ENCODE measurements at places on chromosomes 16 and 17.

DNA sequence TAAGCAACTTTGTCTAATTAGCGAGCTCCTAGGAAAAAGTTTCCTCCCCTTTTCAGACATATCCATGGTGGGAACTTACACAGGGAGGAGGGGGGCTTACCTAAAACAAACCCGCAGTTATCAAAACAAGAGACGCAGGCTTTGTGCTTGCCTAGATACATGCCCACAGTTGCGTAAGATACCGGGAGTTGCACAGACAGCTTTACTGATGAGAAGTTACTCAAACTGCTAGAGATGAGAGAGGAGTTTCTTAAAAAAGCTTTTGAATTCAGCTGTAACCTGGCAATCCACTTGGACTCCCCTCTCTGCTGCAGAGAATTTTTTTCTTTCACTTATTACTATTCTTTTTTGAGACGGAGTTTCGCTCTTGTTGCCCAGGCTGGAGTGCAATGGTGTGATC lies 6.8 kb upstream of the ZP2 start:
- no peak for DNase-seq

DNA sequence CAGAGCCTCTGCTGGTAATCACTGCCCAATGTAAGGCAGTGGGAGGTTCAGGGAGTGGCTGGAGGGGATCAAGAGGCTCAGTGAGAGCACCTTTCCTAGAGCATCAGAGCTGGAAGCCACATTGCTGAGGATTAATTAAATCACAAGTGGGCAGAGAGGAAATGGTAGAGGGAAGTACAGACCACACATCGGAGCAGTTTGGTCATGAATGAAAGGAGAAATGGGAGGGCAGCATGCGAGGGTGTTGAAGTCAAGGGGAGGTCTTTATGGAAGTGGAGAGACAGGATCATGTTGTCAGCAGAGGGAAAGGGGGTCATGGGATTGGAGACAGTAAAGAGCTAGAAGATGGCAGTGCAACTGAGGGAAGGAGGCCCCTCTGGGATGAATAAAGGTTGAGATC lies 2.3 kb downstream of the CCL17 start:
- no peak for DNase-seq

DNA sequence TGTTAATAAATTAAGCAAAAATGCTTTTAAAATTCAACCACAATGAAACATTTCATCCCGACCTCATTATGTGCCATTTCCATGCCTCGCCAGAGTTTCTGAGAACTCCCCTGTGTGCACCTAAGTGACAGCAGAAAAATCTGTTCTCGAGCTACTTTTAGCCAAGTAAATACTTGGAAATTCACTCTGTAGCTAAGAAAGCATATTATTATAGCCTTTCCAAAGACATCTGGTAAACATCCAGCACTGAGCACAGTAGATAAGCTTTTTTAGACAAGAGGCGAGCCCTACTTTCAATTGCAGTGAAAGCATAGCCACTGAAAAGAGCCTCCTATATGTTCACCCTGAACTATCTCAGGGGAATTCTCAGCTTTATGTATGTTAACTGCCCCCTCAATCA lies 242.8 kb upstream of the PSMD7 start:
- no peak for DNase-seq

DNA sequence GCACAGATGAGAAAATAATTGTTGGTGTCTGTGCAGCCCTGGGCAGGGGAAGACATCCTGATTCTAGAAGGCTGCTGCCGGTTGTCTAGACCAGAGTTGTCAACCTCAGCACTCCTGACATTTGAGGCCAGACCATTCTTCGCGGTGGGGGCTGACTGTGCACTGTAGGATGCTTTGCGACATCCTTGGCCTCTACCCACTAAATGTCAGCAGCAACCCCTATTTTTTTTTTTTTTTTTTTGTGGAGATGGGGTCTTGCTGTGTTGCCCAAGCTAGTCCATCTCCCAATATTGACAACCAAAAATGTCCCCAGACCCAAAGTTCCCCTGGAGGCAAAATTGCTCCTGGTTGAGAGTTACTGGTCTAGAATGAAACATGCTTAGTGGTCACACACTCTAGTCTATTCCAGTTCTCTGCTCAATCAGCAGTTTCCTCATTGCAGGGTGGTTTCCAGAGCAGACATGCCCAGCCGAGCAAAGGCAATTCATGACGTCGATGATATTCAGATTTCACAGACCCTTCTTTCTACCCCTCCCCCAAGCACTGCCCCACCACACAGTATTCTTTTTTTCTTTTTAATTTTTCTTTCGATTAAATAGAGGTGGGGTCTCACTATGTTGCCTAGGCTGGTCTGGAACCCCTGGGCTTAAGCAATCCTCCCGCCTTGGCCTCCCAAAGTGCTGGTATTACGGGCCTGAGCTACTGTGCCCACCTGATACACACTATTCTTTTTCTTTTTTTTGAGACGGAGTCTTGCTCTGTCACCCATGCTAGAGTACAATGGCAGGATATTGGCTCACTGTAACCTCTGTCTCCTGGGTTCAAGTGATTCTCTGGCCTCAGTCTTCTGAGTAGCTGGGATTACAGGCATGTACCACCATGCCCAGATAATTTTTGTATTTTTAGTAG lies 9.0 kb downstream of the C17orf99 start:
- DNase-seq, result no peak

GRCh38 chr16:8958344-8959167 lies 5.2 kb downstream of the USP7 start:
- DNase-seq, result no peak

- DNase-seq, result peak; percentile 50
These were observed 21.5 kb downstream of the RPH3AL start for GRCh38 chr17:330993-331701.

- DNase-seq, result no peak
These were observed 178.8 kb downstream of the SOX9 start for GRCh38 chr17:72299592-72299991.

GRCh38 chr16:17552351-17552750 lies 81.6 kb upstream of the XYLT1 start:
- DNase-seq, result no peak

GRCh38 chr17:28720247-28720996 lies 637 bp downstream of the RPL23A start:
- no peak for DNase-seq

- no peak for DNase-seq
These were observed 8.8 kb downstream of the PRSS22 start for GRCh38 chr16:2848933-2849725.

GRCh38 chr17:7496470-7497183 lies 12.5 kb downstream of the POLR2A start:
- no peak for DNase-seq

- DNase-seq, result no peak
These were observed 7.8 kb upstream of the SLC46A1 start for GRCh38 chr17:28413804-28414203.

- DNase-seq, result no peak
These were observed 145.6 kb downstream of the TMEM132E start for GRCh38 chr17:34725008-34725407.

GRCh38 chr16:57341062-57341440 lies 17.5 kb upstream of the CCL22 start:
- no peak for DNase-seq

GRCh38 chr16:55055262-55055661 lies 124.6 kb downstream of the IRX5 start:
- no peak for DNase-seq

GRCh38 chr17:17387017-17387497 lies 83.9 kb downstream of the NT5M start:
- DNase-seq, result no peak

GRCh38 chr17:19703106-19703827 lies 13.1 kb downstream of the SLC47A2 start:
- DNase-seq, result no peak

DNA sequence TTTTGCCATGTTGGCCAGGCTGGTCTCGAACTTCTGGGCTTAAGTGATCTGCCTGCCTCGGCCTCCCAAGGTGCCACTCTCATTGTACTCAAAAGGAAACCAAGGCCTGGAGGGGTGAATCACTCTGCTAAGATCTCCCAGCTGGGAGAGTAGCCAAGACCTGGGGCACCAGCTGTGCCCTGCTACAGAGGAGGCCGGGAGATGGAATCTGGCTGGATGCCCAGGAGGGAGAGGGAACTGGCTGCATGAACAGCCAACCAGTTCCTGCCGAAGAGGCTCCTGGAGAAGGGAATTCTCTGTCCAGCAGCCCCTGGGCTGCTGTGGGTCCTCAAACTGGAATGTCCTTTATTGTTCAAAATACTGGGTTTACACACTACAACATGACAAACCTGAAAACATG lies 238.7 kb upstream of the CIBAR2 start:
- DNase-seq, result peak; percentile 81

GRCh38 chr16:73163238-73163815 lies 115.4 kb upstream of the ZFHX3 start:
- no peak for DNase-seq

- no peak for DNase-seq
These were observed 86.1 kb downstream of the KANSL1 start for GRCh38 chr17:46106966-46107644.

DNA sequence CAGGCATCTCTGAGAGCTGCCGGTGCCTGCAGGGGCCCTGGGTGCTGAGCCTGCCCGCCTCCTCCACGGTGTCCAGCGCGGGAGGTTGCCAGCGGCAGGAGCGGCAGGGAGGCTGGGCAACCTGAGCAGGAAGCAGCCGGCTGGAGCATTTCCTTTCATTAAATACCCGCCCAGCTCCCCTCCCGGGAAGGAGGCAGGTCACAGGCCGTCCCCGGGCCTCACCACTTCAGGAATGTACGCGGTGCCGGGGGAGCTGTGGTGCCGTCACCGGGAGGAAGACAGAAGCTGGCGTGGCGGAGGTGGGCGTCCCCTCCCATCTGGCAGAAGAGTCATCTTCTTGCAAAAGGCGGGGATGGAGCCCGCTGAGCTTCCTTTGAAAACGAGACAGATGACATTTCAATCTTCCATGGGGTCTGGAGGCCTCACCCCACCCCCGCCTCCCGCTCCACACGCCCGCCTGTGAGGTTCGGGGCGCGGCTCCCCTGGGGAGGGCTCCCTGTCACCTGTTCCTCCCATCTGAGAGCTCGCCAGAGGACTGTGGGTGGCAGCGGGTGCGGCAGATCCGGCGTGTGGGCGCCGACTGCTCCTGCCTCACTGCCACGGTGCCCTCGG lies 16.0 kb downstream of the SOX8 start:
- no peak for DNase-seq

GRCh38 chr16:55147396-55147795 lies 176.6 kb upstream of the IRX6 start:
- no peak for DNase-seq

GRCh38 chr16:48879223-48880122 lies 269.5 kb upstream of the N4BP1 start:
- no peak for DNase-seq

DNA sequence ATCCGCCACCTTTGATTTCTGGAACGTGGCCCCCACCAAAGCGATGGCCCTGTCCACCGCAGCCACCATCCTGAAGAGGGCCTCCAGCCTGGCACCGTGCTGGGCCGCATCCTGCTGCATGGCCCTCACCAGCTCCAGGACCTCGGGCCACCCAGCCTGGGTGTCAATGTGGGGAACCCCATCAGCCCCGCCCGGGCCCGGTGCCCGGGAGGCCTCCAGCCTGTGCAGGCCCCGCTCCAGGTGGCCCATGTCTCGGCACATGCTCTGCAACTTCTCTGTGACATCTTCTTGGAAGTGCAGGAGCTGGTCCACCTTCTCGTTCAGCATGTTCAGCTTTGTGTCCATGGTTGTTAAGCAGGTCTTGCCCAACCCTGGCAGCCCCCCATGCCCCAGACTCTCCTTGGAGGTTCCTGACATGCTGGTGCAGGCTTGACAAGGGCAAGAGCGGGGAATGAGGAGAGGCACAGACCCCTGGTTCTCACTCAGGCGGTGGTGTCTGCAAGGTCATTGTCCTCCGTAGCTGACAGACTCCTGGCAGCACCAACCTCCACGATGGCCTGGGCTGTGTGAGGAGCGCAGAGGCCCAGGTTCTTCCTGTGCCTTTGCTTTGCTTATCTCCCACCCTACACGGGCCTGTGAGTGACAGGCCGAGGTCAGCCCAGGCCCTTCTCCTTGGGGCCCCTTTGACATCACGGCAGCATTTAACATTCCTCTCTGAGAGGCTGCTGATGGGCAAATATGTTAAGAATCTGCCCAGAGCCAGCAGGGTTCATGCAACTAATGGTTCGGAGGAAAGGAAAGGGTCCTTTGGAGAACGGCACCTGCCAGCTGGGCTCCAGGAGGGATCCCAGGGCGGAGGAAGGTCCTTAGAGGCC lies at the start of gene MYLK3:
MYLK3 (minus strand) TSS at position 568 of the 875 bp plus-strand sequence; CDS start at position 417, 151 bp downstream.
- no peak for DNase-seq

- DNase-seq, result no peak
These were observed 394 bp upstream of the CPD start for GRCh38 chr17:30378241-30378824.

DNA sequence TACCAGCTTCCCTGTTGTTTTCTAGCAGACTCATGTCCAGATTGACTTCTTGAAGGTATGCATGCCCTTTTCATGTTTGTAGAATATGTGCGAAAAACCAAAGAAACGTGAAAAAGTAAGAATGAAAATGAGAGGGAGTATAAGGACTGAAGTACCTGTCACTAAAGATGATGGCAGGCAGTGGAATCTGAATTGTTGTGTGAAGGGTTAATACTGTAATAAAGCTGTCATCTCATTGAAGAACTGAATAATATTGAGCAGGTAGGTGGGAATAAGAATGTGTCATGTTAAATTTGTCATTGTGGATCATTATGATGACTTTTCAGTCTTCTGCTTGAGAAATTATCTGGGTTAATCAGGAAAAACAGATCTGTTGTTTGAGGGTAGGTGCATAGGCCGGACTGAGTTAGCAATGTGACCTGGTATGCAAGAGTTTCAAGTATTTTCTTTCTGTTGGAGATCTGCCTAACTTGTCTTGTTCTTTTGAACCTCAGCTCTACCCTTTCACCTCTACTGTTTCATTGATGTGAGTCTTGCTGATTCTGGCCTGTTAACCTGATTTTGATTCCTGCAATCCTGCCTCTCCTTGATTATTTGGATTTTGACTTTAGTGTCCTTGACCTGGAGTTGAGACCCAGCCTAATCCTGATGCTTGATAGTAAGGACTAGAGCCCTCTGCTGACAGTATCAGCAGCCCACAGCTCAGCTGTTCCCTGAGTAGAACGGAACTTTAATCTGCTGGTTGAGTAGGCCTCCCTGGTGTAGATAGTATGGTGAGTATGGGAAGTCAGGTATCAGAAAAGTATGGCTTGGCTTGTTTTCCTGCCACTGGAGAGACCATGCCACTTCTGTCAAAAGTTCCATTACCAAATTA lies 64.6 kb downstream of the MAP2K4 start:
- no peak for DNase-seq

Measured in anterior cingulate cortex (tissue), 58 donors.